Uterus (tissue), 4 donors: ENCODE measurements at places on chromosomes 12 and 14.

- no peaks in the 10 kb centered on the region for H3K27me3 ChIP-seq
- no peak for DNase-seq
- no peaks in the 10 kb centered on the region for H3K4me1 ChIP-seq
- H3K4me3 ChIP-seq, result no peak overlapping the region
- H3K27ac ChIP-seq, result no peak overlapping the region
Measured at GRCh38 chr14:105283028-105283427, 17.8 kb downstream of the BRF1 start.

GRCh38 chr14:77306416-77306815, 14.3 kb downstream of the POMT2 start:
- H3K4me3 ChIP-seq, result no peak overlapping the region
- DNase-seq, result no peak
- H3K4me1 ChIP-seq, result no peaks in the 10 kb centered on the region
- H3K27ac ChIP-seq, result peak overlapping the region; percentile 73
- H3K27me3 ChIP-seq, result no peaks in the 10 kb centered on the region

DNA sequence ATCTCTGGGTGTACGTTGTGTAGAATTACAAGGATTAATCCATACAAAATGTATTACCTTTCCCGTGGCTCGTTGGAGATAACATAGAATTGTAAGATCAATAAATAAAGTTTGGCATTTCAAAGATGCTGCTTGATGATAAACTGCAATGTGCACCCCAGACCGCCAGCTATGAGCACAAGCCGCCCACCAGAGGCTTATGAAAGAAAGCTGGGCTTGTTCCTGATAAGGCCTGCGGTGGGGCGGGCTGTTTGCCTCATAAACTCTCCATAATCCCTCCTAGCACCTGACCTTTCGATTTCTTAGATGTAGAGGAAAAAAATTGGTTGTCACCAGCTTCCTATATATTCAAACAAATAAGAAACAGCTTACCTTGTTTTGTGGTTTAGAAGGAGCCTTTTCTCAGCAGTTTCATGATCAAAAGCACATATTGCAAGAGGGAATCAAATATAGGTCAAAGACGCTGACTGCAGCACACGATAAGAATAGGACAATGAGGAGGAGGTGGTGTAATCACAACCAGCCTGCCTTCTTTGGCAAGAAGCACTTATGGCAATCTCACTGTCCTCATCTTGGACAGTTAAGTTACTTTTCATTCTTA, 293.6 kb downstream of the RMST start:
- H3K27ac ChIP-seq, result no peak overlapping the region
- H3K36me3 ChIP-seq, result no peaks in the 10 kb centered on the region
- DNase-seq, result no peak
- H3K4me1 ChIP-seq, result no peaks in the 10 kb centered on the region

GRCh38 chr12:46717868-46718267, 107.9 kb downstream of the SLC38A4 start:
- no peaks in the 10 kb centered on the region for H3K36me3 ChIP-seq
- DNase-seq, result no peak
- no peak overlapping the region for H3K27ac ChIP-seq
- H3K4me3 ChIP-seq, result no peak overlapping the region
- no peaks in the 10 kb centered on the region for H3K4me1 ChIP-seq
- H3K27me3 ChIP-seq, result no peaks in the 10 kb centered on the region

- peak overlapping the region; percentile 45 for H3K27ac ChIP-seq
- H3K4me3 ChIP-seq, result no peak overlapping the region
- no peaks in the 10 kb centered on the region for H3K36me3 ChIP-seq
- no peak for DNase-seq
- no peaks in the 10 kb centered on the region for H3K27me3 ChIP-seq
- H3K4me1 ChIP-seq, result no peaks in the 10 kb centered on the region
Measured at GRCh38 chr12:105445649-105446048, 115.2 kb downstream of the C12orf75 start.

GRCh38 chr12:47268501-47269454, 189.0 kb upstream of the AMIGO2 start:
- H3K4me1 ChIP-seq, result no peaks in the 10 kb centered on the region
- no peak for DNase-seq
- H3K27ac ChIP-seq, result no peak overlapping the region
- H3K4me3 ChIP-seq, result no peak overlapping the region

GRCh38 chr14:33696165-33696564, 254.7 kb downstream of the EGLN3 start:
- H3K27ac ChIP-seq, result no peak overlapping the region
- H3K36me3 ChIP-seq, result no peaks in the 10 kb centered on the region
- no peak overlapping the region for H3K4me3 ChIP-seq
- H3K27me3 ChIP-seq, result no peaks in the 10 kb centered on the region

GRCh38 chr12:45204757-45205156, 11.1 kb upstream of the ANO6 start:
- DNase-seq, result no peak
- H3K27me3 ChIP-seq, result no peaks in the 10 kb centered on the region
- H3K4me1 ChIP-seq, result no peaks in the 10 kb centered on the region
- H3K4me3 ChIP-seq, result no peak overlapping the region
